ENCODE measurements at places on chromosomes 7 and 10.

- DNase-seq, result no peak
Observed at GRCh38 chr10:3955493-3955892, 170.5 kb upstream of the KLF6 start.

GRCh38 chr10:89738551-89739209 lies 37.3 kb downstream of the KIF20B start:
- no peak for DNase-seq

DNA sequence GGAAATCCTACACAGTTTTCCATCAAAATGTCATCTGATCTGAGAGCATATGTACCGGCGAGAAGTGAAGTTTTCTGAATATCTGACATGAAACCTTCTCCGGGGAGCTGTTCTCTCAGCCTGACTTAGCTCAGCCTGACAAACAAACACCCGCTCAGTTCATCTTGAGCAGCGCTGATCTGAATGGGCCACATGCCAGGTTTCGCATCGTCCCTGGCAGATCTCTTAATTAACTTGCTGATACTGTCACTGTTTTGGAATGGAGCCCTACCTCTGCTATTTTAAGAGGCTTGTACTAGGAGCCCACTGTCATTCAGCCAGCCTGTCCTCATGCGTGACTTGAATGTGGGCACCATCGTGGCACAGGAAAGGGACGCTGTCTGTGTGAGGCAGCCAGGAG lies 109.2 kb downstream of the STRA8 start:
- no peak for DNase-seq

GRCh38 chr10:124715439-124715838 lies 28.7 kb downstream of the FAM53B start:
- DNase-seq, result peak; percentile 42

DNA sequence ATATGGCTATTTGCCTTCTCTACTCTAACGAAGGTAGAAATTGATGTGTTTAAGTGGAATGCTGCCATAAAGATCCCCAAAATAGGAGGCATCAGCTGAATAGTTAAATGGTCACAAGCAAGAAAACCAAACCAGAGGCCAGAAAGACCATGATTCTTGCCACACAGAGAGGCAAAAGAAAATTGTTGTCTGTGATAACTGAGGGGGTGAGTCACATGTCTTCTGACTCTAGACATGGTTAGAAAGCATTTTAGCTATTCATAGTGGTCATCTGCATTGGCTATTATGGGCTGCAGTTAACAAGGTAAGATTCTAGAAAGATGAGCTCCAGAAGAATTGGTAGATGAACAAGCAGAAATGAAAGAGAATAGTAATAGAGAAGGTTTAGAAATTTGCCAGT lies 361.4 kb upstream of the NPSR1 start:
- no peak for DNase-seq

GRCh38 chr7:126959649-126960048 lies 293.1 kb downstream of the GRM8 start:
- DNase-seq, result no peak

DNA sequence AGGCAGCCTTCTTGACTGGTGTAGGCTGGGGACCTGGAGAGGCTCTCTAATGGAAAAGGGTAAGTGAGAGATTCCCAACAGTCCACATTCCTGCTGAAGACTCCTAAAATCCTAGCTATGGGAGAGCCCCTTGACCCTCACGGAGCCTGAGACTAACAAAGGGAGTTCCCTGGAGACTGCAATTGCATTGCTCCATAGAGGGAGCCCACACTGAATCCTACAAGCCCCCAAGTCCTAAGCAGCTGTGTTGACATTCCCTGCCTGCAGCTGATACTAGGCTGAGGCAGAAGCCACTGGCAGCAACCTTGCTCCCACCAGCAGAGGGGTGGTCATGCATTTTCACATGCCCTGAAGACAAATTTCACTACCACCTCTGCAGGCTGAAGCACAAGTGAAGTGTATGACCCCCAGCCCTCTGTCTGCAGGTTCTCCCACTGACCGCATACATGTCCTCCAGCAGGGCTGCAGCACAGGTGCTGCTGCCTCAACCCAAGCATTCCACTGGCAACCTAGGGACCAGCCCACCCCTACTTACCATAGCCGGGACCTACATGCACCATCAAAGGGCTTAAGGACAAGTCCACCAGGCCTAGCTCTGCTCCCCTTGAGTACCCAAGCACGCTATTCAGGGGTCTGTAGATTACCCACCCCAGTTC lies 130.3 kb upstream of the SLC13A1 start:
- no peak for DNase-seq

DNA sequence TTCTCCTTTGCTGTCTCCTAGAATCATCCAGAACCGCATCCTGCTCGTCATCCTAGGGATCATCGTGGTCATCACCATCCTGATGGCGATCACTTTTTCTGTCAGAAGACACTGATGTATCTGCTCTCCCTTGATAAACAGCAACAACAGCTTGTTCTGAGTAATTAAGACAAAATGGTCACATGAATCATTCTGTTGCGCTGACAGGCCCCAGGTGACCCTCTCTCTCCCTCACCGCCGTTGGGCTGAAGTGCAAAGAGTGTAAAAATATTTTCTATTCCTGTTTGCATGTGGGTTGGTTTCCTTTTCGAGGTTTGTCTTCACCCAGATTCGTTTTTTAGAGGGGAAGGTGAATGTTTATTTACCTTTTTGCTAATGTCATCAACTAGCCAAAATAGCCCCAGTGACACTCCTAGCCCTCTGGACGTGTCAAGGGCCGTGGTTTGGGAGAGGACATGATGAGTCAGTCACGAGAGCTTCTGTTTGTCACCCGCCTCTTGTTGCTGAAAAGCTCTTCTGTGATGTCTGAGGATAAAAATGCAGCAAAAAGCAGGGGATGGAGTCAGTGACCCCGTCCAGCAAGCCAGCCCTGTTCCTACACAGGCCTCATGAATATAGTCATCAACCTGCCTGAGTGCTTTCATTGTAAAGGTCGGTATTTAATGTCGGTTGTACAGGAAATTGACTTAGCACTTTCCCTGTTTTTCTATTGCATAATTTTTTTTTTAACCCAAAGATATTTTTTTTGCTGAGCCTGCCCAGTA lies 134.6 kb upstream of the TCF7L2 start:
- no peak for DNase-seq

GRCh38 chr7:101875283-101875846 lies 57.9 kb downstream of the CUX1 start:
- no peak for DNase-seq

- no peak for DNase-seq
Observed at GRCh38 chr10:36700123-36700522, 425.3 kb upstream of the ANKRD30A start.

- DNase-seq, result no peak
Observed at GRCh38 chr7:35617041-35617440, 77.9 kb downstream of the HERPUD2 start.

- DNase-seq, result no peak
Observed at GRCh38 chr7:154837622-154838021, 165.3 kb downstream of the PAXIP1 start.

DNA sequence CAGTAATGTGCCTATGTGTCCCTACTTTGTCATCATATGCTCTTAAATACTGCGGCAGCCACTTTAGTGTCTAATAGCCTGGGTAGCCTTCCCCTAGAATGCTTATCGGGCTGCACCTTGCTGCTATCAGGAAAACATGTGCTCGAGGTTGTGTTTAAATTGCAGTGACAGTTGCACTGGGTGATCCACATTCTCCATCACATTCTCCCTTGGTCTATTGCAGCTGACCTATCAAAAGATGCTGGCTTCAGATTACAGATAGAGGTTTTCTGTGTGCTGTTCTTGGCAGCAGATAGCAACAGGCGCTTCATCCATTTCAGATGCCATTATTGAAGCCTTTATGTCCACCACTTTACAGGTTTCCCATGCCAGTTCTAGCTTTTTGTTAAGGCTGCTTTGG lies 130.1 kb upstream of the MDFIC start:
- DNase-seq, result no peak

DNA sequence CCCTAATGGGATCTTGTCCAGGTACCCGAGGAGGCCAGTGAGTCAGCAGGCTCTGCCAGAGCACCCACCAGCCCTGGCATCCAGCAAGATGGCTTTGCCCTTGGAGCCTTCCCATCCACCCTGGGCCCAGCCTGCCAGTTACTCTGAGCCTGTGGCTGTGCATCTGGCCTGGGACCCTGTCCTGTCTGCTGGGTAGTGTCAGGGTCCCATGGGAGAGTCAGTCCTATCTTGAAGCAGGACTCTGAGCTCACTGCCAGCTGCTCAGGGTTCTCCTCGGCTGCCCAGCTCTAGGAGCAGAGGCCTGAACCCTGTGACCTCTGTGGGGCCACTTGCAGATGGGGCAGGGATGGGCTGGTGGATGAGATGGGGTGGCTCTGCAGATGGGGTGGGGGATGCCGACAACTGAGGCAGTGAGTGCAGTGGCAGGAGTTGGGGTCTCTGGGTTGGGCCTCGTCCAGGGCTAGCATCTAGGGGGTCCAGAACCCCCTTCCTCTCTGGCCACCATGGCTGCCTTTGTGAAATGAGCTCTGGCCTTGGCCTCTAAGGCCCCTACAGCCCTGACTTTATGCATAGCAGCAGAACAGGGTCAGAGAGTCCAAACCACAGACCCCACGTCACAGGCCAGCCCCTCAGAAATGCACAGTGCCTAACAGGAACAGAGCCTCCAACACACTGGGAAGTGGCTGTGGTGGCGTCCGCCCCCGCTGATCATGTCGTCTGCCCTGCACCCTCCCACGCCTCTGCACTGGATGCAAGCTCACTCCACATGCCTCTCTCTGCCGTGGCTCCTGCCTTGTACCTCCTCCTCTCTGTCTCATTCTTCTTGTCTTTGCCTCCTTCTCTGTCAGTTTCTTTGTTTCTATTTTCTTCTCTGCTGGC lies 88.1 kb upstream of the RET start:
- DNase-seq, result peak; percentile 18

- DNase-seq, result no peak
Observed at GRCh38 chr10:62058896-62059216, 157.4 kb downstream of the ARID5B start.

- DNase-seq, result no peak
Observed at GRCh38 chr10:79176949-79177602, 108.3 kb downstream of the ZMIZ1 start.

- peak; percentile 40 for DNase-seq
Observed at GRCh38 chr7:30594048-30594539, 584 bp upstream of the GARS1 start.

DNA sequence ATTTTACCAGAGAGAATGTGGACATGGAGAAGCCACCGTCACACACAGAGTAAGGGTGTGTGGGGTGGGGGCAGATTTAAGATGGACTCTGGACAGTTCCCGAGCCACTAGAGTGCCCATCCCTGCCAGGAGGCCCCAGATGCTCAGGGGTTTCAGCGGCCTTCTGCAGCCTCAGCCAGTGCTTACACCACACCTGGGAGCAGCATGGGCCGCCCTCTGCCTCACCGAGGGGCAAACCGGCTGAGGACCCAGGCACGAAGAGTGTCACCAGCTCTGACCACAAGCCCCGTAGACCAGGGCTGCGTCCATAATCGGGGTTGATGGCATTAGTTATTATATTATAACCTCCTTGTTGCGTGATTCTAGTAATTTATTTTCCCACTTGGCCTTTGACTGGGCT lies 6.7 kb upstream of the MNX1 start:
- DNase-seq, result no peak

GRCh38 chr7:111975346-111975745 lies 230.9 kb downstream of the DOCK4 start:
- no peak for DNase-seq

DNA sequence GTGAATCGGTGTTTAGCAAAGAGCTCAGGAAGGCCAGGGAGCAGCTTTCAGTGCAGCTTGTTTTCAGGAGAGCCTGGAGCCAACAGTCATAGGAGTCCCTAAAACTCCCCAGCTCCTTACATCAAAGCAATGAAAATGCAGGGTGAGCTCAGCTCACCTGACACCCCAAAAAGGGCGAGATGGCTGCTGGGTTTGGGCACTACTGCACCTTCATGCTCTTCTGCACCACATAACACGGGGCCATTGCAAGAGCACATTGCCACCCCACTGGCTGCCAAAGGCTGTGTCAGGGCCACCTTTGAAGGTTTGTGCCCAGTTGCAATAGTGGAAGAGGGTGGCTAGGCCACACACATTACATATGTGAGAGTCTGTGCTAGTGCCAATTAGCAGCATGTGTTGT lies 25.0 kb upstream of the FRMD4A start:
- DNase-seq, result no peak

- no peak for DNase-seq
Observed at GRCh38 chr7:117806011-117806410, 67.2 kb downstream of the CTTNBP2 start.

DNA sequence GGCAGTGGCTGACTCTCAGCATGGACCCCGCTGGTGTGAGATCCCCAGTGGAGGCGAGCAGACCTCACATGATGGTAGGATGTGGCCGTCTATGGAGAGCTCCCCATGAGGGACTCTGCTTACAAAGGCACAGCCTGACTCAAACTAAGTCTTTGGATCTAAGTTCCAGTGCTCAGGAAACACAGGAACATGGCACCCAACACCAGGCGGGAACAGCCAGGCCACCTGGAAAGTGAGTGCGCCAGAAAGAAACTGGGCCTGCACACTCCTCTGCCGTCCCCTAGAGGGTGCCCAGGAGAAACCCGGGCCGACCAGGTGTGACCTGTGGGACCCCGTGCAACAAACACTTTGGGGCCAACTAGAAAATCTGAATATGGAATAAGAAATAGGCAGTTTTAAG lies 10.0 kb downstream of the PITRM1 start:
- no peak for DNase-seq
